ENCODE measurements at places on chromosomes 5 and 9.
A peak's percentile ranks its signal among the peaks of the same experiment; 100 is the strongest.

GRCh38 chr9:121989010-121989409 lies 104.1 kb downstream of the TTLL11 start:
- DNase-seq = no peak

- no peak for DNase-seq
Observed at GRCh38 chr9:36194326-36195000, 3.7 kb downstream of the CLTA start.

- DNase-seq = peak; percentile 21
Observed at GRCh38 chr5:42005561-42006153, 80.6 kb downstream of the FBXO4 start.

- DNase-seq = no peak
Observed at GRCh38 chr9:109246533-109246932, 74.3 kb downstream of the EPB41L4B start.

- DNase-seq = no peak
Observed at GRCh38 chr9:121889990-121890563, 203.0 kb downstream of the TTLL11 start.

DNA sequence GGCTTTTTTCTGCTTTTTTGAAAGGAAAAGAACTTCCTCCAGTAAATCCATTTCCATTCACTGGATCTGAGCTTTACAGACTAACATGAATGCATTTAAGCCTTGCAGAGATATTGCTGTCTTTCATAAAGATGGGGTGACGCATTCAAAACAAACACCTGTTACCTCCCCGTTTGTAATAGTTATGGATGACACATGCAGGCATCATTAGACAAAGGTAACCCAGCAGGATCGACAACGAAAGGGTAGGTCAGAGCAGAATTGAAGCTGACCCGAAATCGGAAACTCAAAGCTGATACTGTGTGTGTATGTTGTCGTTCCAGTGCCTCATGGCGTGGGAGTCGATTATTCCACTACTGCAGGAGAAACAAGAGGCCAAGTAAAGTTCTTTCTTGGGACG lies 22.2 kb downstream of the SLC46A2 start:
- DNase-seq = no peak

DNA sequence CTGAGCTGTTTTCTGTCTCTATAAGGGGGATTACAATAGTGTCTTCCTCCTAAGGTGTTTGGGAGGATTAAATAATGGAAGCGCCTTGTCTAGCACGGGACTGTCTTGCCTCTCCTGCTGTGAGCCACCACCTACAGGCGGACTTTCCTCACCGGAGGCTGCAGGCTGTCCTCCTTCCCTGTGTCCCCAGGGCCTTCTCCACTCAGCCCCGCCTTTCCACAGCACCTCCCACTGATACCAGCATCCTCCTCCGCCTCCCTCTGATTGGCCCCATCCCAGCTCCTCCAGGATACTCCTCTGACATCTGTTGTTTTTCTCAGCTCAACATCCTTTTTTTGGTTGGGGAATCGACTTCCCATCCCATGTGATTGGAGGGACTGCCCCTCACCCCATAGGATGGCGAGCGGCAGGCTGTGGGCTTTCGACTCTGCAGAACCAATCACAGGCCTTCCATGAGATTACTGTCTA lies 851 bp upstream of the ZDHHC12 start:
- peak; percentile 35 for DNase-seq

DNA sequence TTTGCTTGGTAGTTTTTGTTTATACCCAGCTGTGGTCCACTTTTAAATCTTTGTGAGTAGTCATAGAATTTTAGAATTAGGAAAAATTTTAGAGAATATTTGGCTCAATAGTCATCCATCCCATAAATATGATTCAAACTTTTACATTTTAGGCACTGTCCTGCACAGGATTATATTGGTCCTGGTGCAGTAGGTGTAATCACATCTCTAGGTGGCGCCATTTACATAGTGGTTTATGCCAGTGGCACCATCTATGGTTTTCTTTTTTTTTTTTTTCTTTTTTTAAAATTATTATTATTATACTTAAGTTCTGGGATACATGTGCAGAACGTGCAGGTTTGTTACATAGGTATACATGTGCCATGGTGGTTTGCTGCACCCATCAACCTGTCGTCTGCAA lies 260.7 kb upstream of the KCNN2 start:
- no peak for DNase-seq

GRCh38 chr5:149271716-149272563 lies at the start of gene AFAP1L1:
AFAP1L1 (plus strand) TSS chr5:149271859; CDS start chr5:149271969, 110 bp downstream.
- no peak for DNase-seq

- DNase-seq = no peak
Observed at GRCh38 chr5:176408590-176408989, 7.7 kb downstream of the CLTB start.

GRCh38 chr5:39256477-39257235 lies 37.3 kb upstream of the FYB1 start:
- DNase-seq = peak; percentile 87

- no peak for DNase-seq
Observed at GRCh38 chr5:1503241-1504068, 20.3 kb downstream of the LPCAT1 start.

- DNase-seq = no peak
Observed at GRCh38 chr5:169527863-169528262, 55.7 kb upstream of the SPDL1 start.

GRCh38 chr9:85727500-85727899 lies 14.3 kb downstream of the AGTPBP1 start:
- DNase-seq = no peak

- no peak for DNase-seq
Observed at GRCh38 chr5:74722271-74722670, 37.2 kb downstream of the HEXB start.

DNA sequence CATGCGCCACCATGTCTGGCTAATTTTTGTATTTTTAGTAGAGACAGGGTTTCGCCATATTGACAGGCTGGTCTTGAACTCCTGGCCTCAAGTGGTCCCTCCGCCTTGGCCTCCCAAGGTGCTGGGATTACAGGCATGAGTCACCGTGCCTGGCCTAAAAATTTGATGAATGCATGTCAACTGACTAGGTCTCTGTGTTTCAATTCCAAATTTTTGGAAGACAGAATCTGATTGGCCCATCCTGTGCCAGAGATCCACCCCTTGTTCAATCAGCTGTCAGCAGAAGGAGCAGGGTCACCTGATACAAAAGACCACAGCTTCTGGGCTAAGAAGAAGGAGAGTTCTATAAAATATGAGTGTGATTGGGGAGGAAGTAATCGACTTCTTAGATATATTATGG lies 43.5 kb upstream of the COL15A1 start:
- no peak for DNase-seq

- DNase-seq = no peak
Observed at GRCh38 chr5:178538741-178539229, 51.4 kb downstream of the COL23A1 start.

- DNase-seq = no peak
Observed at GRCh38 chr5:139146809-139147482, 51.2 kb downstream of the SIL1 start.

- DNase-seq = no peak
Observed at GRCh38 chr5:92050970-92051369, 667.9 kb upstream of the ARRDC3 start.

- no peak for DNase-seq
Observed at GRCh38 chr5:160197341-160198144, 31.8 kb upstream of the FABP6 start.

All from CD4-positive, alpha-beta T cell treated with Interleukin-4 for 4 hours (primary cell).